NCI-H1105 treated with DMSO at 0.1 percent for 48 hours (cell line): ENCODE measurements at places on chromosomes 2 and 18.

GRCh38 chr2:62471816-62472215 lies 34.2 kb downstream of the TMEM17 start:
- no peak for DNase-seq

DNA sequence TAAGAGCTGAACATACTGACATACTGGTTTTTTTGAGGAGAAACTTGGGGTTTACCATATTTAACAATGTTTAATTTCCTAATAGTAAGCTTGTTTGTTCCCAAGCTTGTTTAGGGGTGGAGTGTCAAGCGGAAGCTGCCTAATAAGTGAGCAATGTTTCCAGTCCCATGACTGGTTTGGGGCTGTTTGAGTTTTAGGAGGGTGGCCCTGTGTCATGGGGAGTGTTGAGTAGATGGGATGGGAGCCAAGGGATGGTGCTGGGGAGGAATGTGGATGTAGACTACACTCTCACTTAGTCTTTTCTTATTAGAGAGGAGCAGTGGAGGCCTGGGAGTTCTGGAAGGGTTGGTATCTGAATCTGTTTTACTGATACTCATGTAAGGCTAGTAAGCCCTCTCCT lies 128.5 kb downstream of the TANC1 start:
- DNase-seq = no peak

DNA sequence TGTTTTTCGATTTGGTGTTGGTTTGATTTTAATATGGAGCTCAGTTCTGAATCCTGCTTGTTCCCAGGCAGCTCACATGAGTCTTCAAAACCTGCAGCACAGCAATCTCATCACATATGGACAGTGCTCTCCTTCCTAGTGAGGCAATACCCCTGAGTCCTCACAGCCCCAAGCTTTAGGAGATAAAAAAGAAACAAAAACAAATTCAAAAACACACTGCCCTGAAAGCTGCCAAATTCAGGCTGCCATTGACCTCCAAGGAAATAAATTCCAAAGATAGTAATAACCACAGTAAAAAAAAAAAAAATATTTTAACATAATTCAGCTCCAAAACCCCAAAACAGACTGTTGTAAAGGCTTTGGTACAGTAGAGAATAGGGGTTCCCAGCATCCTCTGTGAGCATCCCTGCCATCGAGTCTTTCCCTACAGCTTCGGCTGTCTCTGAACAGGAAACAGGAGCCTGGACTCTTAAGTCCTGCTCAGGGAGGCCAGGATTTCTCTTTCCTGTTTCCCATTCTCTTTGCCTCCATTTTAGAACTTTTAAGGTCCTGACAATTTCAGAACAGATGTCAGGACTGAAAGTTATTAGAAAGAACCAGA lies 14.7 kb upstream of the SP3 start:
- DNase-seq = no peak

- no peak for DNase-seq
These were observed 75.2 kb upstream of the CTNNA2 start for GRCh38 chr2:79437433-79438267.

GRCh38 chr2:98552499-98553179 lies 55.7 kb downstream of the COA5 start:
- DNase-seq = no peak
